Right ventricle myocardium superior (tissue), 1 donor: ENCODE measurements at places on chromosomes 2 and 18. TPM values are rescaled to one million over a fixed set of nuclear protein-coding genes. Genes with fewer than 3 reads are reported as not detected.

The SULT1C4 gene
- 2.7 TPM for total RNA-seq

The ADCYAP1 gene
- total RNA-seq: not detected

The EML6 gene
- total RNA-seq: 0.56 TPM

The IL1F10 gene
- not detected for total RNA-seq

The PROM2 gene
- total RNA-seq: 0.54 TPM

The SP3 gene
- 35.3 TPM for total RNA-seq

The MOGAT1 gene
- total RNA-seq: 0.65 TPM

The MAPK4 gene
- 26.9 TPM for total RNA-seq

The TANK gene
- 25.7 TPM for total RNA-seq

The RALB gene
- total RNA-seq: 48.8 TPM
